ENCODE measurements at places on chromosomes 7 and 10. TPM values are rescaled to one million over a fixed set of nuclear protein-coding genes. Genes with fewer than 3 reads are reported as not detected.

- DNase-seq, result no peak
Observed at GRCh38 chr10:119701861-119702260, 24.0 kb upstream of the INPP5F start.

DNA sequence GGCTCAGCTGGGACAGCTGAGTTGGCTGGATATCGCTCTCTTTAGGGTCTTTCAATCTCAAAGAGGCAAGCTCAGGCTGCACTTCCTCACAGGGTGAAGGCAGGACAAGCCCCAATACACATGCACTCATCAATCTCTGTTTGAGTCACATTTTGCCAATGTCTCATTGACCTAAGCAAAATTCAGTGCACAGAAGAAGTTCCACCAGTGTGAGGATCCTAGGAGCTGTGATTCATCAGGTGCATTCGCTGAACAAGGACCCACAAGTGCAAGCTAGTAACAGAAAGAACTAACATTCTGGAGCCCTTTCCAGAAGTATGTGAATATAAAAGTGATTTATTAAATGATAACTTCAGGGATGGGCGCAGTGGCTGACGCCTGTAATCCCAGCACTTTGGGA, 477.2 kb downstream of the GPAM start:
- DNase-seq, result no peak

- no peak for DNase-seq
Observed at GRCh38 chr7:44132039-44132438, 8.7 kb upstream of the POLD2 start.

DNA sequence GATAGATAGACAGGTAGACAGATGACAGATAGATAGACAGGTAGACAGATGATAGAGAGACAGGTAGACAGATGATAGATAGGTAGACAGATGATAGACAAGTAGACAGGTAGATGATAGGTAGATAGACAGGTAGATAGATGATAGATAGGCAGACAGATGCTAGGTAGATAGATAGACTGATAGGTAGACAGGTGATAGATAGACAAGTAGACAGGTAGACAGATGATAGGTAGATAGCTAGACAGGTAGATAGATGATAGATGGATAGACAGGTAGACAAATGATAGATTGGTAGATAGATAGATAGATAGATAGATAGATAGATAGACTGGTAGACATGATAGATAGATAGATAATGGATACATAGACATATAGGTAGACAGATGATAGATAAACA, 93.4 kb upstream of the ADRB1 start:
- DNase-seq, result no peak

DNA sequence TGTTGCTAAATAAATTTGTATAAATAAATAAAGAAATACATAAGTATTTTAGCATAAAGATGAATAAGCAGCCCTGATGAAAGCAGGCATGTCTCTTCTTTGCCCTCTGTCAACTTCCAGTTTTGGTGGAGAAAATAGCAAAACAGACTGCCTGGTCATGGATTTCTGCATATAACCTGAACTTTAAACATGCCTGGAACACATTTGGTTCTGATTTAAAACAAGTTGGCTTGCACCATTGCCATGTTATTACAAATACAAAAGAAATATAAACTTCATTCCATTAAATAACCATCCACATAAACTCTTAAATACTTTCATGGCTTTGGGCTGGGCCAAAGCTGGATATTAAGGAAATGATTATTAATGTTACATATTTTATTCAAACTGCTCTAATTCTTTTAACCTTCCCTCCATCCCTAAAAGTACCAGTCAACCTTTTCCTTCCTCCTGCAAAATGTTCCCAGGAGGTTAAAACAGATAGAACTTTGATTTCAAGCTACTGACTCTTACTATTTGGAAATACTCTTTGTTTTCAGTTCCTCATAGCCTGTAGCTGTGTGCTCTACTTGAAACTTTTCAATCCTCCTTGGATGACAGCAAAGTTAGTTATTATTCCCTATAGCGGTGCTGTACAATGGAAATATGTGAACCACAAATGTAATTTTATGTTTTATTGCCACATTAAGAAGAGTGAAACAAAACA, 96.3 kb downstream of the BICC1 start:
- no peak for DNase-seq

AGFG2 gene
- 4.4 TPM for total RNA-seq

CTAGE4 gene
- 1.4 TPM for total RNA-seq

Data from cerebellum (tissue), 4 donors.